Ammon's horn (tissue), 1 donor: ENCODE measurements at places on chromosomes 11 and 22.

- no peak for DNase-seq
These were observed 26.3 kb downstream of the SYTL2 start for GRCh38 chr11:85784480-85785265.

DNA sequence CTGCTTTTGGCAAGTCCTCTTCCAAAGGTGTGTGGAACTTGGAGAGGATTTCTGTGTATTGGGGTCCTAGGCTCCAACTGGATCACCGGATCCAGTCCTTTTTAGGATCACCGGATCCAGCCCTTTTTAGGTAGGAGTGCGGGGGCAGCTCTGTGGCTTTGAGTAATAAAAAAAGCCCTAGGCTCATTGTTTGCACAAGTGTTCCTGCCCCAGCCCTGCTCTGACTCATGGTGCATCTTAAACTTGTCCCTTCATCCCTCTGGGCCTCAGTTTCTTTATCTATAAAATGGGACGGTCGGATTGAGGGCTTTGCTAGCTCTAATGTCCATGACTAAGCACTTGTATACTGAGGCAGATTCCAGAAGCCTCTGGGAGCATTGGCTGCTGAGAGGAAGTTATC lies 22.7 kb upstream of the CD44 start:
- DNase-seq: no peak

- DNase-seq: peak; percentile 17
These were observed 62.0 kb downstream of the IGF2 start for GRCh38 chr11:2077061-2077802.

DNA sequence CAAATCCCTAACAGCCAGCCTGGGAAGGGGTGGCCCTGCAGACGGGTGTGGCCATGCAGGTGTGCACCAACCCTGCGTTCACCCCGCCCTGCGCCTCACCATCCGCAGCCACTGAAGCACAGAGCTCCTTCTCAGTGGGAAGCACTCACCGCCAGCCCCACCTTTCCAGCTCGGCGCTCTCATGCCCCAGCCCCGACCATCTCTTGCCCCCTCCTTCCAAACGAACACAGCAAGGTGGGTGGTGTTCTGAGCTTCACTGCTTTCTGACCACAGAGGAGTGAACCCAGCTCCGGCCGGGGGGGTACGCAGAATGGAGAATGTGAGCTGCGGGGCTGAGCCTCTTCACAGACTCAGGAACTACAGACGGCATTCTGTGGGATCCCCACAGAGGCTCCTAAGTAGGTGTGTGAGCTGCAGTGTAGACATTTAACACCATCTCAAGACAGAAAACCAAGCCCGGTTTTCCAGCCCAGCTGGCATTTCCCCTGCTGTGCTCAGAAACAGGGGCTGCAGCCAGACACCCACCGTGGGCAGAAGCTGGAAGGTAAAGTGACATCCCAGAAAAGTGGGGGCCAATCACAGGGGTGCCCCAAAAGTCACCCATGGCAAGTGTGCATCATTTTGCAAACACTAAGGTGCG lies 88.4 kb upstream of the RTL6 start:
- DNase-seq: no peak

GRCh38 chr11:103904324-103904667 lies 132.1 kb upstream of the DDI1 start:
- DNase-seq: no peak

- DNase-seq: no peak
These were observed 161.6 kb upstream of the SYN3 start for GRCh38 chr22:33219648-33220384.
